OCI-LY7 (cell line): ENCODE measurements at places on chromosomes 12 and 14. TPM values are rescaled to one million over a fixed set of nuclear protein-coding genes. Genes with fewer than 3 reads are reported as not detected.
A peak's percentile ranks its signal among the peaks of the same experiment; 100 is the strongest.

Gene TMCC3
- total RNA-seq: 9.4 and 10.5 TPM in 2 replicates

- DNase-seq: no peak
Observed at GRCh38 chr14:92513966-92514843, 624 bp downstream of the RIN3 start.

GRCh38 chr12:26101350-26101734, 23.5 kb downstream of the BHLHE41 start:
- DNase-seq: no peak

Gene PIK3C2G
- not detected in 2 replicates for total RNA-seq

DNA sequence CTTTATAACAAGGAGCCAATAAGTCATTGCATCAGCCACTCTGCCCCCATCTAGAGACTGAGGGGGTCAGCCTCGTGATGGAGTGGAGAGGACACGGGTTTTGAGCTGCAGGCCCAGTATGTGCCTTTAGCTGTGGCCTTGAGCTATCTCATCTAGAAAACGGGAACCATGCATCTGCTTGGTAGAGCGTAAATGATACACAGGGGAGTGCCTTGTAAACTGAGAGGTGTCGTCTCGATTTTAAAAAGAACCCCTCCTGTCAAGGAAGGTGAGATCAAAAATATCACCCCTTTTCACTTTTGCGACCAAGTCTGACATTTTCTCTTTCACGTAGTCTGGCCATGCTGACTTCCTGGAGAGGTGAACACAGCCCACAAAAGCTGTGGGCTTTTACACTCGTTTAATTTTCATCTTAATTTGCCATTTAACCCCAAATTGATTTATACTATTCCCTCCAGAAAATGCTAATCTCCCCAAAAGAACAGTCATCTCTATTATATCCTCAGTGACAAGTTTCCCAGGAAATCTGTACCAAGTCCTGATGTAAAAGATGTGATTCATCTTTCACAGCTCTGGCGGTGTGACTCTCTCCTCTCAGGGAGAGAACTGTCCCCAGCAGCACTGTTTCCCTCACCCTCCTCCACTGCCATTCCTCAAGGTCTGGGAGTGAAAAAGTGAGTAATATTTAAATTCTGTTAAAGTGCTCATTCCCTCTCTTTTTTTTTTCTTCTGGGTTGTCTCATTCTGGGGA, 30.6 kb downstream of the VCPKMT start:
- peak; percentile 79 for DNase-seq

DNA sequence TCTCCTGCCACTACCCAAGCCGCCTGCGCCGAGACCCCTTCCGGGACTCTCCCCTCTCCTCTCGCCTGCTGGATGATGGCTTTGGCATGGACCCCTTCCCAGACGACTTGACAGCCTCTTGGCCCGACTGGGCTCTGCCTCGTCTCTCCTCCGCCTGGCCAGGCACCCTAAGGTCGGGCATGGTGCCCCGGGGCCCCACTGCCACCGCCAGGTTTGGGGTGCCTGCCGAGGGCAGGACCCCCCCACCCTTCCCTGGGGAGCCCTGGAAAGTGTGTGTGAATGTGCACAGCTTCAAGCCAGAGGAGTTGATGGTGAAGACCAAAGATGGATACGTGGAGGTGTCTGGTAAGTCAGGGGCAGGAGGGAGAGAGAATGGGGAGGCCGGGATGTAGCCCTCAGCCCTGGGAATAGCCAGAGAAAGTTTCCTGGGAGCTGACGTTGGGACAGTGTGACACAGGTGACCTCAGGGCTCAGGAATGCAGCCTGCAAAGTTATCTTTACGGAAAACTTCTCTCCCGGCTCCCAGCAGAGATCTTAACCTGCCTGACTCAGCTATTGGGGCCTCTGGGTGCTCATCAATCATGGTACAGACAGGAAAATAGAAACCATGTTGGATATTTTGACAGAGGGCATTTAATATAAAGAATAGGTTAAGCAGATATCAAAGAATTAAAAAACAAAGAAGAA, 747 bp downstream of the HSPB8 start:
- no peak for DNase-seq

DNA sequence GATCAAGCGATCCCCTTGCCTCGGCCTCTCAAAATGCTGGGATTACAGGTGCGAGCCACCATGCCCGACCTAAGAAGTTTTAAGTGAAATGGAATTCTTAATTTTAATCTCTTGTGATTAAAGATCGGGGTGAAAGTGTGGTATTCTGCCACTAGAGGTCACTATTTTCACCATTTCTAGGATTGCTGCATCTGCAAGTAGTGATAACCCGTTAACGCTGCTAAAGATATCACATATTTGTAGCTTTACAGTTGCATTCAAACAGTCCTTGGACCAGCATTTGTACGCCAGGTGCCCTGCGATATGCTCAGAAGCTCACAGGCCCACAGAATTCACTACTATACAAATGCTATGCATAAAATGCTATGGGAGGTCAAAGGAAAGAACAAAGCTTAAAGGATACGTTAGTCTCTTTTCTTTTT, 19.3 kb downstream of the CCDC62 start:
- DNase-seq: peak; percentile 82
